ENCODE measurements at places on chromosomes 12 and 14. TPM values are rescaled to one million over a fixed set of nuclear protein-coding genes. Genes with fewer than 3 reads are reported as not detected.

- H3K27me3 ChIP-seq = no peaks in the 10 kb centered on the region
- no peaks in the 10 kb centered on the region for H3K36me3 ChIP-seq
- H3K27ac ChIP-seq = no peak overlapping the region
Observed at GRCh38 chr14:73365727-73366126, 92.6 kb downstream of the NUMB start.

GRCh38 chr12:115223322-115223721 lies 539.3 kb upstream of the TBX3 start:
- H3K4me1 ChIP-seq = no peaks in the 10 kb centered on the region
- no peak overlapping the region for H3K27ac ChIP-seq
- no peaks in the 10 kb centered on the region for H3K27me3 ChIP-seq
- H3K36me3 ChIP-seq = no peaks in the 10 kb centered on the region
- no peak overlapping the region for H3K4me3 ChIP-seq

- no peak overlapping the region for H3K27ac ChIP-seq
- H3K27me3 ChIP-seq = peaks cover 44% of the 10 kb centered on the region
- H3K4me3 ChIP-seq = no peak overlapping the region
- no peaks in the 10 kb centered on the region for H3K36me3 ChIP-seq
Observed at GRCh38 chr14:30796707-30797106, 77.7 kb upstream of the COCH start.

Gene SLC41A2
- 17.6 TPM for total RNA-seq

DNA sequence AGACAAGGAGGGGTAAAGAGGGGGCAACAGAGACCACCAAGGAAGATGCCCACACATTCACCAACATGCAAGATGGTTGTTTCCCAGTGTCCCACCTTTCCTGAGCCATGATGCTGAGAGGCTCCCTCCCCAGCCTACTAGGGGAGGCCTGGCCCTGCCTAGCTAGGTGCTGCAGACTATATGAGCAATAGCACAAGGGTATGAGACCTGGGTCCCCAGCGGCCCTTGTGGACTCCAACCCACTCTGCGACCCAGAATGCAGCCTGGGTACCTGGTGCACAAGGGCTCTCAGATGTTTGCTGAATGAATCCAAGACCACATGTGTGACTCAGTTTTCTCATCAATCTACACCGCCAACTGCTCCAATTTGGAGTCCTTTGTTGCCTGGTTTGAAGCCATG lies 13.9 kb downstream of the TGFB3 start:
- no peak overlapping the region for H3K4me3 ChIP-seq
- H3K4me1 ChIP-seq = no peaks in the 10 kb centered on the region
- DNase-seq = no peak

Gene ARHGDIB
- 543 TPM for total RNA-seq

GRCh38 chr12:51131745-51132521 lies 41.0 kb downstream of the TFCP2 start:
- DNase-seq = no peak
- H3K27ac ChIP-seq = no peak overlapping the region
- H3K4me1 ChIP-seq = no peaks in the 10 kb centered on the region
- no peak overlapping the region for H3K4me3 ChIP-seq
- no peaks in the 10 kb centered on the region for H3K36me3 ChIP-seq

DNA sequence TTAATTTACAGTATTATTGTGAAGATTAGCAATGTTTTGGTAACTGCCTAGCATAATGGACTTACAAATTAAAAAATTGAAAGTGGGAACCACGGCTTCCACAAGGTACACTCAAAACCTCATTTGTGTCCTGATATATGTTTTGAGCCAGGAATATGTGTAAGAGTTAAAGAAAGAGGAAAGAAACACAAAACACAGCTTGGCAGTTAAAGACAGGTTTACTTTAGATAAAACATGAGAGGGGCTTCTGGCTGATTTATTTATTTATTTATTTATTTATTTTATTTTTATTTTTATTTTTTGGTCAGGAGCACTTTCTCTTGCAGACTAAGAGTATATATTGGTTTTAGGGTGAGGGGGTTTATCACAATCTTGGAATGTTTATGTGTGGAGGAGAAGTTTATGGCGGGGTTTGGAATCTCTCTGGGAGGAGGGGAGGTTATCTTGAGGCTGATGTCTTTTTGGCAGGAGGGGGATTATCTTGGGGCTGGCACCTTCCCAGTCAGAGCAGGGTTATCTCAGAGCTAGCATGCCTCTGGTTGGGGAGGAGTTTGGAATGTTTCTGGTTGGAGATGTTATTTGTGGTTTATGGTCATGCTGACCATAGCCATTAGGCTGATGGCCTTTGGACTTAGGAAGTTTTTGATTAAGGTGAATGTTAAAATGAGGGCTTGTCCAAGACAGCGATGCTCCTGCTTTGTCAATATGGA lies 436.7 kb downstream of the DAD1 start:
- no peaks in the 10 kb centered on the region for H3K4me1 ChIP-seq
- H3K36me3 ChIP-seq = no peaks in the 10 kb centered on the region
- no peak overlapping the region for H3K27ac ChIP-seq
- no peak overlapping the region for H3K4me3 ChIP-seq

DNA sequence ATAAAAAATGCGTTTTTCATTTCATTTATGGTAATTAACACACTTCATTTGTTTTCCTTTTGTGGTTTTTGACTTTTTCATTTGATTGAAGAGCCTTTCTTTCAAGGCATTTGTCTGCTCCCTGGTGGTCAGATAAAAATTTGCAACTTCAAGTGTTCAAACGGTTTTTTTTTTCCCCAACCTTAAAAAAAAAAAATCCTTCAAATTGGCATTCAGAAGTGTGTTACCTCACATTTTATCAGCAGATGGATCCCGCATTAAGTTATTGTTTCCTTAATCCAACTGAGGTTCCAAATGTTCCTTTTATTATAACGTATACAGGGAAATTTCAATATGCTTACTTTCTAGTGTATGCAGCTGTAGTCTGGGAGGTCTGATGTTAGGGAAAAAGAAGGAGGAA lies 47.2 kb downstream of the MYF5 start:
- H3K36me3 ChIP-seq = no peaks in the 10 kb centered on the region
- no peak overlapping the region for H3K4me3 ChIP-seq
- H3K27ac ChIP-seq = no peak overlapping the region
- DNase-seq = no peak
- no peaks in the 10 kb centered on the region for H3K4me1 ChIP-seq
- no peaks in the 10 kb centered on the region for H3K27me3 ChIP-seq

GRCh38 chr14:57122129-57122528 lies 146.6 kb downstream of the EXOC5 start:
- no peak overlapping the region for H3K4me3 ChIP-seq
- H3K27me3 ChIP-seq = no peaks in the 10 kb centered on the region
- H3K4me1 ChIP-seq = no peaks in the 10 kb centered on the region
- H3K27ac ChIP-seq = no peak overlapping the region

Gene IAPP
- not detected for total RNA-seq

DNA sequence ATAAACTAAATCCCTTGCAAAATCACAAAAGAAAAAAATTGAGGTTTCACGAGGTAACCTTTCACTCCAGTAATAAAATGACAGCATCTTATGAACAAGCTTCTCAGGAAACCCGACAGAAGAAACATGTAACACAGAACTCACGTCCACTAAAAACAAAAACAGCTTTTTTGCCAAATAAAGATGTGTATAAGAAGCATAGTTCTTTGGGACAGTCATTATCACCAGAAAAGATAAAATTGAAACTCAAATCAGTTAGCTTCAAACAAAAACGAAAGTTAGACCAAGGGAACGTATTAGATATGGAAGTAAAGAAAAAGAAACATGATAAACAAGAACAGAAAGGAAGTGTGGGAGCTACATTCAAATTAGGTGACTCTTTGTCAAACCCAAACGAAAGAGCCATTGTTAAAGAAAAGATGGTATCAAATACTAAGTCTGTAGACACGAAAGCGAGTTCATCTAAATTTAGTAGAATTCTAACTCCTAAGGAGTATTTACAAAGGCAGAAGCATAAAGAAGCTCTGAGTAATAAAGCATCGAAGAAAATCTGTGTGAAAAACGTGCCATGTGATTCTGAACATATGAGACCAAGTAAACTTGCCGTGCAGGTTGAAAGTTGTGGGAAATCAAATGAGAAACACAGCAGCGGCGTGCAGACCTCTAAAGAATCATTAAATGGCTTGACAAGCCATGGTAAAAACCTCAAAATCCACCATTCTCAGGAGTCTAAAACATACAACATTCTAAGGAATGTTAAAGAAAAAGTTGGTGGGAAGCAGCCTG lies 25.8 kb downstream of the RESF1 start:
- peak overlapping the region; percentile 64 for H3K4me3 ChIP-seq
- peaks cover 52% of the 10 kb centered on the region for H3K4me1 ChIP-seq
- peak overlapping the region; percentile 81 for H3K27ac ChIP-seq
- DNase-seq = no peak
- H3K27me3 ChIP-seq = no peaks in the 10 kb centered on the region

Measured in natural killer cell treated with Interleukin-12 subunit alpha and Interleukin-12 subunit beta and Interleukin-15 and Interleukin-18, amount 100 ng/mL, for 72 hours (primary cell).